SIG-M5 (cell line): ENCODE measurements at places on chromosomes 6 and 20.

DNA sequence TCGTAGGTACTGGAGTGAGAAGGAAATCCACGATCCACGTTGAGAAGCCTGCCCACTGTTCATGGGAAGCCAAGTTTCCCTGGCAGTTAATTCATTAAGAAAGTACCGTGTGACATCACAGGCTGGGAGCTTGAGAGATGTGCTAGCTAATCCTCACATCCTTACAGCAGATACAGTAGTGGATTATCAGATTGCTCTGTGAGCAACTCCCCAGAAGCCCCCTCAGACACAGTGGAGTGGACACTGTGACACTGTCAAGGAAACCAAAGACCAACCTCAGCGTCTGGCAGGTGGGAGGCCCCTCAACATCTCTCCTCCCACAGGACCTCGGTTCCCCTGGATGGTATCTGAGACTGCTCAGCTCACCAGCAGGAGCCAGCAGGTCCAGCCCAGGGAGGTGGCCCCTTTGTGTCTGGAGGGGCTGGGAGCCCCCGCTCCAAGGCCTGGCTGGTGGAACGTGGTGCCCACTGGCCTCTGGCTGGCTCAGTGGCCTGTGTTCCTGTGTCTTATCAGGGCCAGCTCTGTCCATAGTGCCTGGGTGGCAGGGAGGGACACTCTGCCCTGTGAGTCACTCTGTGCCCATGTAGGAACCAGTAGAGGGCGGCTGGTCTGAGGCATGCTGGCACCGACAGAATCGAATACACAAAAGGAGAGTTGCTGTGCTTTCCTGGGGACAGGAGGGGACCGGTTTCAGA, 7.2 kb downstream of the PYGB start:
- DNase-seq: no peak

GRCh38 chr6:73801652-73802268, 105.8 kb downstream of the CD109 start:
- DNase-seq: no peak

GRCh38 chr6:136753624-136754023, 38.7 kb downstream of the MAP3K5 start:
- no peak for DNase-seq

- no peak for DNase-seq
These were observed 35.1 kb downstream of the SYNJ2 start for GRCh38 chr6:158016571-158017383.

GRCh38 chr6:104908031-104908887, 48.5 kb upstream of the HACE1 start:
- no peak for DNase-seq

DNA sequence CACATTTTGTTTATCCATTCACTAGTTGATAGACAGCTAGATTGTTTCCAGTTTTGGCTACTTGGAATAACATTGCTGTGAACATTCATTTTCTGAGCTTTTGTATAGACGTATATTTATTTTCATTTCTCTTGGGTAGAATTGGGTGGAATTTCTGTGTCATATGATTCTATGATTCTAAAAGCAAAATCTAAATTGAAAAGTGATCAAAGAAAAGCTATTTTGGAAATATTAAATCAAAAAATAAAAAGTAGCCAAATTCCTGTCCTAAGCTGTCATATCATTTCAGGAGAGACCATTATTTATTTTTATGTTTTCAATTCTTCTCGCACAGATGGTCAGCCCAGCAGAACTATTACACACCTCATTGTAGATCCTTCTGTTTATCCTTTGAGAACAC, 229.2 kb downstream of the COL12A1 start:
- DNase-seq: no peak

- no peak for DNase-seq
These were observed 383.8 kb upstream of the CITED2 start for GRCh38 chr6:139758209-139758611.

GRCh38 chr6:162750776-162751175, 23.0 kb downstream of the PACRG start:
- no peak for DNase-seq

DNA sequence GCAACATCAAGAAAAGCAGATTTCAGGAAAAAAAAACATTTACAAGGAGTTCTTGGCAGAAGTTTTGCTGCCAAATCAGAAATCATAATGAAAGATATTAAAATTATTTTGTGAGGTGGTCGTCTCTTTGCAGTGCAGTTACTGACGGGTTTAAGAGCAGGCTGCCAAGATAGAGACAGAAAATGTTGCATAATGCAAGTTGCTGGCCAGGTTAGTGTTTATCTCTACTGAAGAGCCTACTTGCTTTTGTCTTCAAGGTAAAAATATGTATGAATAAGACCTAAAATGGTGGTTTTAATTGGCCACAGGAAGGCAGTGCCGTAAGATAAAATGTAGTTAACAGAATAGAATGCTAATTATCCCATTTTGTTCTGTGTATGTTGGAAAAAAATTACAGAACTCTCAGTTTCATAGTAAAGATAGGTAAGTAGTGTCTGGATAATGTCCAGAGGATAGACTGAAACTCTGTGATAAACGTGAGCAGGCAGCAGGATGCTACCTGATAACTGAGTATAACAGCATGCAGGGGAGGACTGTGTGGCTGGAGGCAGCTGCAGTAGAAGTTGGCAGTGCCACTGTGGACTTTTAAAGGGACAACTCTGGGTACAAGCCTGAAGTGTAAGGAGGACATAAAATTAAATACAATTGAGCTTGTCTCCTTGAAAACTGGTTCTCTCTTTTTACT, 13.9 kb downstream of the FOXO3 start:
- DNase-seq: no peak

DNA sequence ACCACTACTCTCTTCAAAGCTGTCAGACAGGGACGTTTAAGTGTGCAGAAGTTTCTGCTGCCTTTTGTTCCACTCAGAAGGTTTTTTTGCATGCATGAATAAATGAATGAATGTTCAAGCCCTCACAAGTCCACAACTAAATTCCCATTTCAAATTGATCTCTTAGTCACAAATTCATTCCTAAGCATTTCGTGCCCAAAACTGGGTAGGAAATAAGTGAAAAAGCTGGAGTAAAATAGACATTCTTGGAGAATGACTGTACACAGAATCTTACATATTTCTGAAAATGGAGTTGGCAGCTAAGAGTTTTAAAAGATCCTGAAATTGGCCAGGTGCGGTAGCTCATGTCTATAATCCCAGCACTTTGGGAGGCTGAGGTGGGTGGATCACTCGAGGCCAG, 117.6 kb downstream of the PERP start:
- no peak for DNase-seq

- no peak for DNase-seq
These were observed 327.7 kb downstream of the UBE3D start for GRCh38 chr6:82737965-82738364.

DNA sequence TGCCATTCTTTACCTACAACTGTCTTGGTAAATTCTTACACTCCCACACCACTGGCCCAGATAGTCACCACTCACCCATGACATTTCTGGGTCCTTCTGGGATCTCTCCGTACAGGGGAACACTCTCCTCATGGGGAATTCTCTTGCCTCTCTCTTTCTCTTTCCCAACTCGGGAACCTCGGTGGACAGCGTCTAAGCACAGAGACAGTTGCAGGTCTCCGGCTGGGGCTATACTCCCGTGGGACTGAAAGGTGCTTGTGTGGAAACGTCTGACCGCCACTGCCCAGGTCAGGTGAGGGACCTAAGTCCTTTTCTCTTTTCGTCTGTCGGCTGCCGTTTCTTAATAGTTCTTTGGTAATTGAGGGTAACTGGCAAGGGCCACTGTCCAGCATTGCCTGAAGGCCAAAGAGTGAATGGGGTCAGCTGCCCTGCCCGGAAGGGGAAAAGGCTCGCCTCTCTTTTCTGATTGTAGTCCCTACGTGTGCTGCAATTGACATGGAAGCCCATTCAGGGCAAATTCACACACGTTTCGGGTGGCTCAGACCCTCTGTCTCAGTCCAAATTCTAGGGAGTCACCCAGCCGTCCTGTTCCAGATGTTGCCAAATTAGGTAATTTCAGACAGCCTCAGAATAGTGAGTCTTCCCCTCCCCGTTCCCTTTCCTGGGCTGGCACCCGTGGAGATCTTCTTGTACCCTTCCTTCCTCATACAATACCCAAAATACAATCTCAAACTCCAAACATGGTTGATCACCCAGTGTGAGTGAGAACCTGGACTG, 31.2 kb upstream of the RIPK1 start:
- DNase-seq: no peak

GRCh38 chr6:135323202-135323668, 142.1 kb downstream of the MYB start:
- peak; percentile 82 for DNase-seq

DNA sequence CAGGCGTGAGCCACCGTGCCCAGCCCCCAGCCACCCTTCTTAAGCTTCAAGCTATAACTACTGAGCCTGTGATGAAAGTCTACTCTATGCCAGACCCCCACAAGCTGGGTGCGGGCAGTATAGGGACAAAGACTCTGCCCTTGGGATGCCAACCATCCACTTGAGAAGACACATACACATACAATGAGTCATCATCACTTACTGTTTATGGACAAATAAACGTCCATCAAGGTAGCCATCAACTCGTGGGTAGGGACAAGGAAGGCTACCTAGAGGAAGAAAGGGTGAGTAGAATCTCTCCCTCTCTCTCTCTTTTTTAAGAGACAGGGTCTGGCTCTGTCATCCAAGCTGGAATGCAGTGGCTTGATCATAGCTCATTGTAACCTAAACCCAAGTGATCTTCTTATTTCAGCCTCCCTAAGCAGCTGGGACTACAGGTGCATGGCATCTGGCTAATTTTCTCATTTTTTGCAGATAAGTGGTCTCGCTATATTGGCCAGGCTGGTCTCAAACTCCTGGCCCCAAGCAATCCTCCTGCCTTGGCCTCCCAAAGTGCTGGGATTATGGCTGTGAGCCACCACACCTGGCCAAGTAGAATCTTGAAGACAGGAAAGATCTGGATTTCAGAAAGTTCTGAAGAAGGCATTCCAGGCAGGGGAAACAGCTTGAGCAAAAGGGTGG, 2.6 kb upstream of the TP53INP2 start:
- no peak for DNase-seq

DNA sequence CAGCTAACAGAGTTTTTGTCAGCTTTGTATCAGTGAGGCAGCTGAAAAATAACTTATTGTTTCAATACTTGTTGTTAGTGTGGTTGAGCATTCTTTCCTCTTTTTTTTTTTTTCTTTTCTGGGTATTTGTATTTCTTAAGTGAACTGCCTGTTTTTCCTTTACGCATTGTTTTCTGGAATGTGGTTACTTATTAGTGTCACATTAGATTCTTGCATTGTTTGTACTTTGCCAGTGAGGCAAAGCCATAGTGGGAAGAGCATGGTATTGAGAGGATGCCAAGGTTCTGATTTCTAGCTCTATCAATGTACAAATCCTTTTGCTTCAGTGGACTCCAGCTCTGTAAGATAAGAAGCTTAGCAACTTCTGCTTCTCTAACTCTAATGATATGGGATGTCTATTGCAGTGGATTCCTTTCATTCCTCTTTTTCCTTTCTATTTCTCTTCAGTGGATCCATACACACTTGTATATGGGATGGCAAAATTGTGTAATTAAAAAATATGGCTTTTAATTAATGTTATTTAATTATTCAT, 3.9 kb downstream of the CDKAL1 start:
- no peak for DNase-seq

- no peak for DNase-seq
These were observed 189.6 kb downstream of the JARID2 start for GRCh38 chr6:15435468-15435867.

DNA sequence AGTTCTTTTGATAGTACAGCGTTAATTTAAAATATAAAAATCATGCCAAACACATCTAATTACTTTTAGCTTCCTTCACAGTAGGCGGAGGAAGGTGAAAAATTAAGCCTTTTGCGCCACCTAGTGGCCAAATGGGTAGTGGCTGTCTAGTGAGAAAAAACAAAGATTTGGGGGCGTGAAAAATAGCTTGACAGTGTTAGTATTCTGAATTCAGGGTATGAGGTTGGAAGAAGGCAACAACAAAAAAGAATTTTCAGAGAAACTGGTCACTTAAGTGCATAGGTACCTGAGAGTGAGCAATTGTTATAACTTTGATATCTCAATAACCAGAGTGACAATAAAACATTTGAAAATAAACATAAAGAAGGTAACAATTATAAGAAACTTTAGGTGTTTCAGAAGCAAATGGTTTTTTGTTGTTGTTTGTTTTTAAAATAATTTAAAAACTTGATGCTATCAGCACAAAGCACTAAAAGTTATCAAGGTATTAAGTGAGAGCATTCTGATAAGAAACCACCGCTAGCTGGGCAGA, 14.3 kb downstream of the PSMB9 start:
- no peak for DNase-seq

- peak; percentile 94 for DNase-seq
These were observed at the start of gene ADISSP for GRCh38 chr20:3767427-3768341. TSS of gene ADISSP (minus strand) at chr20:3767753. CDS start at chr20:3760100, 7,653 bp downstream.

- DNase-seq: no peak
These were observed 294.0 kb downstream of the CLIC5 start for GRCh38 chr6:45721665-45722064.

DNA sequence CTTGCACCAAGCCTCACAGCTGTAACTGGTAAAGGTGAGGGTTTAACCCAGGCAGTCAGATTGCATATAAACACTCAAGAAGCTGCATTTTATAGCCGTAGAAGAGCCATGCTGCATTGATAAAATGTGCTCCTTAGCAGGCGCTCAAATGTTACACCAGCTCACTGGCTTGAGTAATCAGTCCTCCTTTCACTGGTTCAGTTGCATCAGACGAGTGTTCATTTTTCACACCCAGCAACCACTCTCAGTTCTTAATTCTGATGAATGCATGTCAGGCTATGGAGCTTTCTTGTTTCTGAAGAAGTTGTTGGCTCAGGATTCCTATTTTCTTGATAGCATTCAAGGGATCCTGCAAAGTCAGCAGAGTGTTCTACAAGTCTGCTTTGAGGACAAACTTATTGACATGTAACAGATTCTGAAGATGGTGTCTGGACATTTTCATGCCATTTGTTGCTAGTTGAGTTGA, 198.3 kb downstream of the PLCB1 start:
- DNase-seq: no peak

GRCh38 chr20:1885254-1885653, 10.0 kb upstream of the SIRPA start:
- DNase-seq: no peak

DNA sequence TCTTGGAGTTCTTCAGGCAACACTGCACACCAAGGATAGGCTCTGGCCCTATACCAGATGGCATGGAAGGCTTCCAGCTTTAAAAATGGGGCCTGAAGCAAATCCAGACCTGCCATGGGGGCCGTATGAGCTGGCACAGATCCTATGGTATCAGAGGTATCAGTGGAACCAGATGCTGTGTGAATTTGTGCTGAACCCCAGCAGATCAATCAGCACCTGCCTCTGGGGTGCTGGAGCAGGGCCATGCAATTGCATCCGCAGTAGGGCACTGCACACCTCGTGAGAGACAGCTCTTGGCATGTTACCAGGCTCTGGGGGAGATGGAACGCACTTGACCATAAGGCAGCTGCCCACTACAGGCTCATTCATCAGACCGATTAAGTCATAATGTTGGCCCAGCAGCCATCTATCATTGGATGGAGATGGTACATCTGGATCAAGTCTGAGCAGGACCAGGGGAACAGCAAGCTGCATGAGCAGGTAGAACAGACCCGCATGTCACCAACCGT, 221.5 kb downstream of the MYLK4 start:
- DNase-seq: no peak

- DNase-seq: no peak
These were observed 111.1 kb upstream of the MCHR2 start for GRCh38 chr6:100105138-100105537.

- DNase-seq: no peak
These were observed 17.7 kb upstream of the TNFAIP3 start for GRCh38 chr6:137849181-137849980.

- no peak for DNase-seq
These were observed 1085.8 kb upstream of the CITED2 start for GRCh38 chr6:140460267-140460666.
